ENCODE measurements at places on chromosomes 5 and 9. TPM values are rescaled to one million over a fixed set of nuclear protein-coding genes. Genes with fewer than 3 reads are reported as not detected.

DNA sequence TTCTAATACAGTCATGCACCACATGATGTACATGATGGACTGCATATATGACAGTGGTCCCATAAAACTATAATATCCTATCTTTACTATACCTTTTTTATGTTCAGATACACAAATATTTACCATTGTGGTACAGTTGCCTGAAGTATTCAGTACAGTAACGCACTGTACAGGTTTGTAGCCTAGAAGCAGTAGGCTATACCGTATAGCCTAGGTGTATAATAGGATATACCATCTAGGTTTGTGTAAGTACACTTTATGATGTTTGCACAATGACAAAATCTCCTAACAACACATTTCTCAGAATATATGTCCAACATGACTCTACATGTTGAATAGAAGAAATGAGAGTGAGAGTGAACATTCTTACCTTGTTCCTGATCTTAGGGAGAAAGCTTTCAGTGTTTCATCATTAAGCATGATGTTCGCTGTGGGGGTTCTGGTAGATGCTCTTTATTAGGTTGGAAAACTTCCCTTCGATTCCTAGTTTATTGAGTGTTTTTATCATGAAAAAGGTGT is 31.8 kb downstream of the AMBP start:
- no peaks in the 10 kb centered on the region for H3K36me3 ChIP-seq
- no peaks in the 10 kb centered on the region for H3K4me1 ChIP-seq
- DNase-seq = no peak
- no peak overlapping the region for H3K4me3 ChIP-seq
- H3K27me3 ChIP-seq = no peaks in the 10 kb centered on the region

The SSNA1 gene
- 17.1 TPM for total RNA-seq

The SOX30 gene
- not detected for total RNA-seq

The PCDHB15 gene
- total RNA-seq = 14.0 TPM

The OR1J2 gene
- total RNA-seq = not detected

All from uterus (tissue), 4 donors.